ENCODE measurements at places on chromosomes 7 and 10.
A peak's percentile ranks its signal among the peaks of the same experiment; 100 is the strongest.

GRCh38 chr7:129126314-129126713 lies 18.2 kb upstream of the TSPAN33 start:
- DNase-seq, result no peak

DNA sequence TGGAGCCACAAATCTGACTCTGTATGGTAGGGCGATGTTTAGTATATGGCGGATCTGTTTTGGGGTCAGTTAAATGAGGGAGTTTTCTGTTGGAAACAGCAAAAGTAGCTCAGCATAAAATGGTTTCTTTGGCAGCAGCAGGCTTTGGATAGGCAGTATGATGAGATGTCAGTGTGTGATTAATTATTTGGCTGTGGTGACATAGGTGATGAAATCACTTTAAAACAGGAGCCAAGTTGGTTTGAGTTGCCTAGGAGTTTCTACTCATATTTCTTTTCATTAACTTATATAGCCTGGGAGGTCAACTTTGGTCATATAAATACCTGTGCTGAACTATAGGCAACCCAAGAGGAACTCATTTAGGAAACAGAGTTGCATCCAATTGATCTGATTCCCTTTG lies 291.2 kb downstream of the LRMDA start:
- DNase-seq, result no peak

- DNase-seq, result no peak
Observed at GRCh38 chr10:72134785-72135767, 46.7 kb upstream of the SPOCK2 start.

DNA sequence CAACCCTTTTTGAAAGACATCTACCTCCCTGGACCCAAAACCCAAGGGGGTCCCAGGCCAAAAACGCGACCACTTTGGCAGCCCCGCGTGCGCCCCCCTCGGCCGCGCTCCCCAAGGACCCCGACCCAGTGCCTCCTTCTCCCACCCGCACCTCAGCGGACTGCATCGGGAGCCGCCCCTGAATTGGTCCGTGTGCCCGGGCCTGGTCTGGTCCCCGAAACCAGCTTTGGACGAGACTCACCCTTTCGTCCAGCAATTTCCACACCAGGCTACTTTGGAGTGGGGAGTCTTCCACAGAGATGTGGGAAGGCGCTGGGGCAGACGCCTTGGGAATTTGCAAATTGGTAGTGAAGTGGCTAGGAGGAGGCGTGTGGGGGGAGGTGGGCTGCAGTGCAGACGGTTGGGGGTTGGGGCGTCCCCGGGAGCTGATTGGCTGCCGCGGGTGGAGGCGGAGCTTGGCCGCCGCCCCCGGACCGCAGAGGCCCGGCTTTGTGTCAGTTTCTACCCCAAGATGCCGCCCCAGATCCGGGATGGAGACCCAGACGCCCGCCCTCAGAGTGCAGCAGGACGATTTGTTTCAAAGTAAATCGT lies 16.9 kb downstream of the TCAF1 start:
- peak; percentile 19 for DNase-seq

GRCh38 chr7:89001306-89001705 lies 205.8 kb upstream of the TEX47 start:
- DNase-seq, result no peak

DNA sequence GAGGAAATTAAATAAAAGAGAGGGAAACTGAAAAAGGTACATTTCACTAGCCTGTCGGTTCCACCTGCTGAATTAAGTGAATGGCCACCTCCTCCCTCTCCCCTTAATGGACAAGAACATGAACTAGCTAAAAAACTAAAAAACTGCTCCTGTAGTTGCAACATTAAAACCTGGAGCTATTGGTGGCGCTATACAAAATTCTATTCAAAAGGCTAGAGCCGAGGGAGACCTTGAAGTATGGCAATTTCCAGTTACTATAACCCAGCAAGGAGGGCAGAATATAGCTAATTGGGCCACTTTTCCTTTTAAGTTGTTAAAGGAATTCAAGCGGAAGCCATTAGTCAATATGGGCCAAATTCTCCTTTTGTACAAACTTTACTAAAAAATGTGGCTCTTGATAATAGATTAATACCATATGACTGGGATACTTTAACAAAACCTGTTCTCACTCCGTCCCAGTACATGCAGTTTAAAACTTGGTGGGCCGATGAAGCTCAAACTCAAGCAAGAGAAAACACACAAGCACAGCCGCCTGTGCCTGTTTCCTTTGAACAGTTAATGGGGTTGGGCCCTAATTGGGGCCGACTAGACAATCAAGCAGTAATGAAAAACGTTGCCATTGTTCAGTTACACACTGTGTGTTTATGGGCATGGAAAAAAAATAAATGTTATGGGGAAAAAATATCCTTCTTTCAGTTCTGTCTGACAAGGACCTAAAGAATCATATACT lies 6.5 kb upstream of the CHST3 start:
- DNase-seq, result no peak

GRCh38 chr7:128831178-128831993 lies 1.2 kb downstream of the FLNC start:
- DNase-seq, result no peak

- DNase-seq, result no peak
Observed at GRCh38 chr10:79162861-79163665, 94.3 kb downstream of the ZMIZ1 start.

DNA sequence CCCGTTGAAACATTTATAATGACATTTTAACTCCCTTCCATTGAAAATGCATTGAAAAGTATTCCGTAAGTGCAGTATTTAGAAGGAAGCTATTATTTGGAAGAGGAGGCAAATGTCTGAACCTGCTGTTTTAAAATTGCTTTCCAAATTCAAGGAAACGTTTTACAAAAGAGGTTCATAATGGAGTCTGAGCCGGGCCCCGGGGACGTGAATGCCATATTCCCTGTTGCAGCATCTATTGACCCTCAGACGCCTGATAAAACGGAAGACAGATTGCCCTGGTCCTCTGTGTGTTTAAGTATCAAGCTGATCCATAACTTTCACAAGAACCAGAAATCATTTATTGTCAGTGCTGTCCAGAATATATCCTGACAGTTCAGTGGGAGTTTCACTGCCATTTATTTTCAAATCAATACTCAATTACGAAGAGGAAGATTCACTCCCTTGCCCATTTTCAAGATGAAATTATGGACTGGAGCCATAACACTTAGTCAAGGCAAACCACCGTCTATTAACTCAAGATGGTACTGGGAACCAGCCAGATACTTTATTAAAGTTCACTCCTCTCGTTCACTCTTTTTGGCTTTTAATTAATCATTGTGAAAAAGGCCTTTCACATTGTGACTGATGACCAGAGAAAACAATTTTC lies 435.7 kb upstream of the PFKP start:
- no peak for DNase-seq

- DNase-seq, result no peak
Observed at GRCh38 chr10:48594371-48594770, 10.5 kb downstream of the ARHGAP22 start.

- no peak for DNase-seq
Observed at GRCh38 chr10:51724038-51724437, 24.6 kb upstream of the CSTF2T start.

- DNase-seq, result no peak
Observed at GRCh38 chr10:117135480-117136140, 2.5 kb downstream of the VAX1 start.

- no peak for DNase-seq
Observed at GRCh38 chr7:41007811-41008210, 695.1 kb downstream of the INHBA start.

DNA sequence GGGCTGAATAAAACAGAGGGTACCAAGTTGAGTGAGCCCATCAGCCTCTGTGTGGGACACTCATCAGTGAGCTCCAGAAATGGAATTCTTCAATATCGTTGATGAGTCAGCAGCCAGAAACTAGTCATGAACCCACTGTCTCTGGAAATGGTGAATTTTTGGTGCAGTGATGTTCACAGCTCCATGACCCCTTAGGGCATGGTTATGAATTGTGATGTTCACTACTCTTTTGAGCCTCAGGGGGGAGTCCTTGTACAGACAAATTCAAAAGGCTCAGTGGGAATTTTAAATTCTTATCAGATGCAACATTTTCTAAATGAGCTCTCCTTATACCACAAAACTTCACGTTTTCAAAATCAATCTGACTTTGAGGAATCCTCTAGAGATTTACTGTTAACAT lies 335.7 kb downstream of the PHTF2 start:
- peak; percentile 72 for DNase-seq

- DNase-seq, result no peak
Observed at GRCh38 chr10:99527526-99528493, 4.9 kb upstream of the NKX2-3 start.

DNA sequence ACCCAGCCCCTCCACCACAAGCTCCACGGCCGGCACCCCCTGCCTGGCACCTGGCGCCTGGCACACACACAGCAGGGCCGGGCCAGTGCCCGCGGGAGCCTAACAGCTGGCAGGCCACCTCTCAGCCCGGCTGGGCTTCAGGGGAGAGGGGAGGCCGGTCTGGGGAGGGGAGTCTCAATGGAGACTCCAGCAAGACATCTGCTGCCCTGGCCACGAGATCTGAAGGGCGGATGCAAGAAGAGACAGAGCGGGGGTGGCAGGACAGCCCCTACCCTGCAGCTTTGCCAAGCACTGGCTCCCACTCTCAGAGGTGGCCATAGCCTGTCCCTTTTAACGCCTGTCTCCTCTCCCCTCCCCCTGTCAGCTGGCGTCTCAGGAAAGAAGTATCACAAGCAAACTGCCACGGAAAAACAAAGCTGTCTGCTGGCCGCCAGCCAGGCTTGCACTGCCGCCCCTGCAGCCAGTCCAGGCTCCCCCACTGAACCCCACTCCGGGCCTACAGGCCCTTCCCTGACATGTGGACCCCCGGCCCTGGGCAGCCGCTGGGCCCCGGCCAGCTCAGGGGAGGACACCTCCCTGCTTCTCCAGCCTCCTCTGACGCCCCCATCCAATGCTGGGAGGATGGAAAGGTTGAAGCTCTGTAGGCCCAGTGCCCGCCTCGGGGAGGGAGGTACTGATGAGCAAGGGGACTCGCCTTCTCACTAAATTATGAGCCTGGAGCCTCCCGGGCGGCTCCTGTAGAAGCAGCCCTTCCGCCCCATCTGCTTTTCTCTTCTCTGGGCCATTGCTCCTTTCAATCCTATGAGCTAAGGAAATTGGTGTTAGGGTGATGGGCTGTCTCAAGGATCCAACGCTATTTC lies 178.4 kb downstream of the ARHGAP12 start:
- DNase-seq, result no peak

GRCh38 chr7:37391791-37392672 lies 56.6 kb downstream of the ELMO1 start:
- DNase-seq, result no peak

DNA sequence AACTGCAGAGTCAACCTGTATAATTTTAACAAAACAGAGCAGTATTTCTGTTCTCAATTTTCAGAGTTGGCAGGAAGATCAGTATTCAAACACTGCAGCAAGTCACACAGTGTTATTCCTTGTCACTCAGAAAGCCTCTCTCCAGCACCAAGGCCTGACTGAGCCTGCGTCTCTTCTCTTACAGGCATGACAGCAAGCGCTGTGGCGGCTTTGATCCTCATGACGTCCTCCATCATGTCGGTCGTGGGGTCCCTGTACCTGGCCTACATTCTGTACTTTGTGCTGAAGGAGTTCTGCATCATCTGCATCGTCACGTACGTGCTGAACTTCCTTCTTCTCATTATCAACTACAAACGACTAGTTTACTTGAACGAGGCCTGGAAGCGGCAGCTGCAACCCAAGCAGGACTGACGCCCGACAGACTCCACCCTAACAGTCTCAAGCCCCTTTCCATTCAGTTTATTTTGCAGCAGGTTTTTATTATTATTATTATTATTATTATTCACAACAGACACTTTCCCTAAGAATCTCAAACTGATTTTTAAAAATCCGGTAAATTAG lies 28.0 kb downstream of the GUSB start:
- DNase-seq, result no peak

GRCh38 chr7:91852263-91852741 lies 28.2 kb downstream of the MTERF1 start:
- no peak for DNase-seq

GRCh38 chr7:156669035-156669828 lies 28.7 kb downstream of the RNF32 start:
- DNase-seq, result no peak

DNA sequence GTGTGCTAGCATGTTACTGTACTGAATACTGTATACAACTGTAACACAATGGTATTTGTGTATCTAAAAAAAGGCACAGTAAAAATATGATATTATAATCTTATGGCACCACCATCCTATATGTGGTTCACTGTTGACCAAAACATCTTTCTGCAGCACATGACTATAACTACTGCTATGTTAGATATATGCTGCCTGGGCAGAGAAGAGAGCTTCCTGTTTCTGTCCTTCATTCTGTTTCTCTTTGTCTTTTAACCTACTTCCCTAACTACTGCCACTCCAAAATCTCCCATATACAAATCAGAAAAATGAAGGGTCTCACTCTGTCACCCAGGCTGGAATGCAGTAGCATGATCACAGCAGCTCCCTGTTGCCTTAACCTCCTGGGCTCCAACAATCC lies 8.8 kb upstream of the FGL2 start:
- DNase-seq, result no peak

GRCh38 chr10:7948371-7949000 lies 106.0 kb upstream of the GATA3 start:
- no peak for DNase-seq

GRCh38 chr10:76265441-76266113 lies 834.2 kb downstream of the LRMDA start:
- no peak for DNase-seq

- peak; percentile 60 for DNase-seq
Observed at GRCh38 chr7:46003896-46004875, 83.1 kb upstream of the IGFBP3 start.

DNA sequence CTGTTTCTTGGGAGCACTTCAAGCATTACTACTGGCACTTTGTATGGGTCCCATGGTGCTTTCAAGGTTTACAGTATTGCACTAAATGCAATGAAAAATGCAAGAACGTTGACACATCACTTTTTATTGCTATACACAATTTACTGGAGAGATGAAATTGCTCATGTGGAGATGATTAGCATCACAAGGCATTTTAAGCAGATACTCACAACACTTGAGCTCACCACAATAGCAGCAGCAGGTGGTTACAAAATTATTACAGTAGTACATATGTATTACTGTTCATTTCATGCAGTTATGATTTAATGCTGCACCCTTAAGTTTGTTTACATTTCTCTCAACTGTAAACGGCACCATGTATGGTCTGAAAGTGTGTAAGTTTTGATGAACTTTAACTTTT lies 537.7 kb downstream of the GRM8 start:
- DNase-seq, result no peak

Measured in HS-27A (cell line).